Upper lobe of right lung (tissue), 1 donor: ENCODE measurements at places on chromosomes 3 and 15. TPM values are rescaled to one million over a fixed set of nuclear protein-coding genes. Genes with fewer than 3 reads are reported as not detected.

LSAMP gene
- total RNA-seq, result 24.6 TPM

GUCA1C gene
- not detected for total RNA-seq

DNA sequence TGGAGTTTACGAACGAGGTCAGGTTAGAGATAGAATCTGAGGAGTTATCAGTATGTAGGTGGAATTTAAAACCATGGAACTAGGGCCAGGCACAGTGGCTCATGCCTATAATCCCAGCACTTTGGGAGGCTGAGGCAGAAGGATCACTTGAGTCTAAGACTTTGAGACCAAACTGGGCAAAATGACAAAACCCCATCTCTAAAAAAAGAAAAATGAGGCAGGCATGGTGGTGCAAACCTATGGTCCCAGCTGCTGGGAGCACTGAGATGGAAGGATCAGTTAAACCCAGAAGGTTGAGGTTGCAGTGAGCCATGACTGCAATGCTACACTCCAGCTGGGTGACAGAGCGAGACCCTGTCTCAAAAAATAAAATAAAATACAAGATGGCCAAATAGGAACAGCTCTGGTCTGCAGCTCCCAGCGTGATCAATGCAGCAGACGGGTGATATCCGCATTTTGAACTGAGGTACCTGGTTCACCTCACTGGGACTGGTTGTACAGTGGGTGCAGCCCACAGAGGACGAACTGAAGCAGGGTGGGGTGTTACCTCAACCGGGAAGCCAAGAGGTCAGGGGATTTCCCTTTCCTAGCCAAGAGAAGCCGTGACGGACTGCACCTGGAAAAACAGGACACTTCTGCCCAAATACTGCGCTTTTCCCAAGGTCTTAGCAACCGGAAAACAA lies 33.3 kb downstream of the ZMAT3 start:
- no peaks in the 10 kb centered on the region for H3K27me3 ChIP-seq
- no peak for DNase-seq
- no peak overlapping the region for H3K4me3 ChIP-seq
- H3K27ac ChIP-seq, result no peak overlapping the region

DNA sequence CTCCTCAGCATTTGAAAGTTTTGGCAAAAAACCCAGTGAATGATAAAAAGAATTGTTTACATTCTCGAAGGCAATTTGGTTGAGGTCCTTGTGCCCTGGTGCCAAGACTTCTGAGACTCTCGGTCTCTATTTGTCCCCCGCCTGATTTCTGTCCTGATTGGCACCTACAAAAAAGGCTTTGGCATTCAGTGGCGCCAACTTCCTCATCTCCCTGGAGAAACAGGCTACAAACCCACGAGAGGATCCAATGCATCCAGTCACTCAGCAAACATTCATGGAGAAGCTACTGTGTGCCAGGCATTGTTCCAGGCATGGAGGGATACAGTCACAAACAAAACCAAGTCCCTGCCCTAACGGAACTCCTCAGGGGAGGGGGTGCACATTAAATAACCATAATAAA lies 42.7 kb downstream of the HES1 start:
- H3K27me3 ChIP-seq, result no peaks in the 10 kb centered on the region
- no peak for DNase-seq
- H3K27ac ChIP-seq, result no peak overlapping the region

DNA sequence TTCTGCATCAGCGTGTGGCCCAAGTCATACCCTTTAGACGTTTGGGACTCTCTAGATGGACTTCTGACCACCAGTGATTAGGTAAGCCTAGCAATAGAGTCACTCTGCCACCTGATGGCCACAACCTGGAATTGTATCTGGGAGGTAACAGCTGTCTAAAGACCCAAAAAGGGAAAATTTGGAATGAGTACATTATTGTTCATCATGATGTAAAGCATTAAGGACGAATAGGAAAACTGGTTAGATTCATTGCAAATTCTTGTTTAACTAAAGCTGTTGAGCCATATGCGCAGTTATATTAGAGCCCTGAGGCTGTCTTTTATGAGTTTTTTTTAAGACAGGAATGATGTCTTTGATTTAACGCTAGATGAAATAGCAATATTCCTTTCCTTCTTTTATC lies 63.6 kb downstream of the FAM81A start:
- no peak overlapping the region for H3K27ac ChIP-seq
- no peaks in the 10 kb centered on the region for H3K27me3 ChIP-seq
- no peak overlapping the region for H3K4me3 ChIP-seq

CD80 gene
- 7.9 TPM for total RNA-seq

TRIM42 gene
- not detected for total RNA-seq

NPTN gene
- 131 TPM for total RNA-seq

- H3K27me3 ChIP-seq, result peaks cover 28% of the 10 kb centered on the region
- H3K4me3 ChIP-seq, result no peak overlapping the region
- DNase-seq, result no peak
- no peaks in the 10 kb centered on the region for H3K4me1 ChIP-seq
- H3K36me3 ChIP-seq, result no peaks in the 10 kb centered on the region
Observed at GRCh38 chr3:55476515-55476914, 10.6 kb downstream of the WNT5A start.

GOLGA6L7 gene
- total RNA-seq, result not detected

- H3K27ac ChIP-seq, result peak overlapping the region; percentile 20
- H3K36me3 ChIP-seq, result no peaks in the 10 kb centered on the region
- H3K4me1 ChIP-seq, result peaks cover 11% of the 10 kb centered on the region
- DNase-seq, result no peak
- H3K4me3 ChIP-seq, result no peak overlapping the region
- no peaks in the 10 kb centered on the region for H3K27me3 ChIP-seq
Observed at GRCh38 chr3:169390271-169390670, 273.2 kb downstream of the MECOM start.

DNA sequence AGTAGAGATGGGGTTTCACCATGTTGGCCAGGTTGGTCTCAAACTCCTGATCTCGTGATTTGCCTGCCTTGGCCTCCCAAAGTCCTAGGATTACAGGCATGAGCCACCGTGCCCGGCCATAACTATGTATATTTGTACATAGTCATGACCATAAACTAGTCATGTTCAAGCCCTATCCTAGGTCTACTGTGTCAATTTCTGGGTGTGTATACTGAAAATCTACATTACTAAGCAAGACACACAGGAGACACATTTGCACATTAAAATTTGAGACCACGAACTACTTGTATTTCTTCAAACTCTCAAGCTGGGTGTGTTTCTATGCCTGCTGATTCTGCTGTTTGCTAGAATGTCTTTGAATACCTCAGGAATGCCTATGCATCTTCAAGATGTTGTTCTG lies 451.3 kb upstream of the MCTP2 start:
- DNase-seq, result no peak
- H3K4me3 ChIP-seq, result no peak overlapping the region
- no peaks in the 10 kb centered on the region for H3K27me3 ChIP-seq
- H3K4me1 ChIP-seq, result no peaks in the 10 kb centered on the region
- no peak overlapping the region for H3K27ac ChIP-seq

GRCh38 chr3:72388644-72389043 lies 459.6 kb downstream of the SHQ1 start:
- H3K27ac ChIP-seq, result no peak overlapping the region
- no peak for DNase-seq
- H3K36me3 ChIP-seq, result no peaks in the 10 kb centered on the region

DNA sequence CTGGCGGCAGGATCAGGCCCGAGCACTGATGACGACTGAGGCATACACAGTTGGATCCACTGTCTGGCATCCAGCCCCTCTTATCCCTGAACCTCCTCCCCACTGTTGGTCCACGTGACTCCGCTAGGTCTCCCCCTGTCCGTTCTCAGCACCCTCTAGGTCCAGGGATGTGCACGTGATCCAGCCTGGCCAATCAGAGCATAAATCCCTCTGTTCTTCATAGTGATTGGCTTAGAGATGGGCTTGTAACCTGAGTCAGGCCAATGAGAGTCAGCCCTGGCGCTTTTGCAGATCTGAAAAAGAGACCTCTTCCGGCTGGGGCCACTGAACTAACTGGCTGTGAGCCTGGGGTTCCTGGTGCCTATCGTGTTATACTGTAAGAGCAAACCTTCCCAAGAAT lies 20.5 kb upstream of the IQSEC1 start:
- DNase-seq, result no peak
- peaks cover 4% of the 10 kb centered on the region for H3K4me1 ChIP-seq
- H3K27ac ChIP-seq, result no peak overlapping the region
- no peaks in the 10 kb centered on the region for H3K27me3 ChIP-seq
